Ovary (tissue), 10 donors: ENCODE measurements at places on chromosomes 16 and 17.

DNA sequence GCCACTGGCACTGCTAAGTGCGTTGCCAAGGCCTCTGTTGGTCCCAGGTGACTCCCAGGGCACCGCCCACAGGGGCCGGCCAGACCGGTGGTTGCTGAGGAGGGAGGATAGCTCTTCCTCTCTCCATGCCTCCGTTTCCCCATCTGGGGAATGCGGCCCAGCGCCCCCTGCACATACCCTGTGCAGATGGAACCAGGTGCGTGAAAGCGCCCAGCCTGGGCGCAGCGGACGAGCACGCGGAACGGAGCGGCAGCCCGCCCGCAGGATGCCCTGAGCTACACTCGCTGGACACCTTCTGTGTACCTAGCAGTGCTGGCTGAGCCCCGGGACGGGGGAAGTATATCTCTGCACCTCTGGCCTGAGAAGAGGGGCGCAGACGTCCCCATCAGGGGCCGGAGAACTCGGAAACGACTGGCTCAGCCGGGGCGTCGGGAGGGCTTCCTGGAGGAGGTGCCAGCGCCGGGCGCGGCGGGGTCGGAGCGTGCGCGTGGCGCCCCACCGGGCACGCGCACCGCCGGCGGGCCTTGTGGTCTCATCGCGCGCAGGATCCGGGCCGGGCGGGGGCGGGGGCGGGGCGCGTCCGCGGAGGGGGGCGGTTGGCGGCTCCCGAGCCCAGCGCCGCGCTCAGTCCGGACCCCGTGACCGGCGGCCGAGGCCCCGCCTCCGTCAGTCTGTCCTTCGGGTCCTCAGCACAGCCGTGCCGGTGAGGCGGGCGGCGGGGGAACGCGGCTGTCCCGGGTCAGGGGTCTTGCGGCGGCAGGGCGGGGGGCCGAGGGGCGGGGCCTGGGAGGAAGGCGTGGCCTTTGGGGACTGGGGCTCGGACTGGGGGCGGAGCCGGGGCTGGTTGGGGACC lies at the start of the genes CCDC78 and HAGHL:
CCDC78 (minus strand) TSS at position 6 of the 853 bp plus-strand sequence. CDS start 76 bp downstream, outside the sequence.
HAGHL (plus strand) TSS at position 669 of the 853 bp plus-strand sequence. CDS start 404 bp downstream, outside the sequence.
- peak; percentile 55 for DNase-seq

- DNase-seq: no peak
These were observed 154.2 kb downstream of the MRM1 start for GRCh38 chr17:36755586-36755985.

- DNase-seq: no peak
These were observed 14.6 kb downstream of the KCNJ16 start for GRCh38 chr17:70089513-70090148.

DNA sequence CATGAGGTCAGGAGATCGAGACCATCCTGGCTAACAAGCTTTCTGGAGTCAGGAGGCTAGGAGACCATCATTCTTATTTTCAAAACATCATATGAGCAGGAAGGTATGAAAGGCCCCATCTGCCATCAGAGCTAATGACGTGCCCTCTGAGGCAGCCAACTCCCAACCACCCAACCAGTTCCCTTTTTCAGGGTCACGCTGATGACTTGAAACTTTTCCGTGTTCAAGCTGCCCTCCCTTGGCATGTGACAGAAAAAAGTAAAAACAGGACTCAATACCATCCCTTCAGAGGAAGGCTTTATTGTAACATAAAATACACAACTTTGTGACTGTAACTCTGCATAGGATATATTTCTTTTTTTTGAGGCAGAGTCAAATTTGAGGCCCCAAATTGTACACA lies 4.6 kb upstream of the GHDC start:
- no peak for DNase-seq

- peak; percentile 92 for DNase-seq
These were observed 25.8 kb downstream of the ABR start for GRCh38 chr17:1153795-1154546.

DNA sequence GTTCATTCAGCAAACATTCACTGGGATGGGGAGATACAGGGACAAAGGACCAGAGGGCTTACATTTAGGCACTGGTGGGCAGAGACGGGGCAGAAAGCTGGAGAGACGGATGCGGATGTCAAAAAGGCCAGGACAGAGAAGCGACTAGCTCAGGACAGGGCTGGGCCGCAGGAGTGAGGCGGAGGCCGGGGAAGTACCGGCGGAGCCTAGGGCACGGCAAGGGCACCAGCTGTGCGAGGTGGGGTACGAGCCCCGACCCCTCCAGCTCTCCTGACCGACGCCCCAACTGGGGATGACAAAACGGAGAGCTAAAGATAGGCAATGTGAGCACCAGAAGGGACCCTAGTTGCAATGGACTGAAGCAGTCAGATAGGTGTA lies 3.9 kb upstream of the SGCA start:
- DNase-seq: no peak

GRCh38 chr17:31573047-31573446 lies 181.6 kb downstream of the RAB11FIP4 start:
- no peak for DNase-seq

DNA sequence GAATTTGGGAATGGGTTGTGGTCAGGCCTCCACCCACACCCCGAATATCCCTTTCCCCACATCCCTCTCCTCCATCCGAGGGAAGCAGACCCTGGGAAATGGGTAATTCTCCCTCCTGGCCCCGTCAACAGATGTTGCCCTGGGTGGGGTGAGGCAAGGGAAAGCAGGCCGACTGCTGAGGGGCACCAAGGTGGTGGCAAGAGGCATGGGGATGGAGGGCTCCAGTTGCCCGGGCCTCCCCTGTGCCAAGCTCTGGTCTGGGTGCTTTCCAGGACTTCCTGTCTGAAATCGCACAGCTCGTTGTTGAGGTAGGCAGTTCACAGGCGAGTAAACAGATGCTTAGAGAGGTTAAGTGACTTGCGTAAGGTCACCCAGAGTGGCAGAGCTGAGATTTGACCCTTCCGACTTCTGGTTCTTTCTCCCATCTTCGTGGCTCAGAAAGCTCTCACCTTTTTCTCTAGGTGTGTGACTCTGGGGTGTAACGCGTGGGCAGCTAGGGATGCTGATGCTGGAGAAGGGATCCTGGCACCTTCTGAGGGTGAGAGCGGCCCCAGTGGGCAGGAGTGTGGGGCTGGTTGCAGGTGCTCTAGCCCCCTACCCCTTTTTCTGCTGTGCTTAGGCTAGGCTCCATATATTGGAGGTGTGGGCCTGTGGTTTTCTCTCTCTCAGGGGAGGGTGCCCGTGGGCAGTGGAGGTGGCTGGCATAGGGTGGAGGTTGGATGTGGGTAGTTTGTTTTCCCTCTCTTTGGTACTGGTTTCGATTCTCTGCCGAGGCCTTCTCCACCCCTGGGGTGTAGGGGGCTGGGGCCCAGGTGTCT lies 17.2 kb downstream of the RARA start:
- DNase-seq: peak; percentile 41

DNA sequence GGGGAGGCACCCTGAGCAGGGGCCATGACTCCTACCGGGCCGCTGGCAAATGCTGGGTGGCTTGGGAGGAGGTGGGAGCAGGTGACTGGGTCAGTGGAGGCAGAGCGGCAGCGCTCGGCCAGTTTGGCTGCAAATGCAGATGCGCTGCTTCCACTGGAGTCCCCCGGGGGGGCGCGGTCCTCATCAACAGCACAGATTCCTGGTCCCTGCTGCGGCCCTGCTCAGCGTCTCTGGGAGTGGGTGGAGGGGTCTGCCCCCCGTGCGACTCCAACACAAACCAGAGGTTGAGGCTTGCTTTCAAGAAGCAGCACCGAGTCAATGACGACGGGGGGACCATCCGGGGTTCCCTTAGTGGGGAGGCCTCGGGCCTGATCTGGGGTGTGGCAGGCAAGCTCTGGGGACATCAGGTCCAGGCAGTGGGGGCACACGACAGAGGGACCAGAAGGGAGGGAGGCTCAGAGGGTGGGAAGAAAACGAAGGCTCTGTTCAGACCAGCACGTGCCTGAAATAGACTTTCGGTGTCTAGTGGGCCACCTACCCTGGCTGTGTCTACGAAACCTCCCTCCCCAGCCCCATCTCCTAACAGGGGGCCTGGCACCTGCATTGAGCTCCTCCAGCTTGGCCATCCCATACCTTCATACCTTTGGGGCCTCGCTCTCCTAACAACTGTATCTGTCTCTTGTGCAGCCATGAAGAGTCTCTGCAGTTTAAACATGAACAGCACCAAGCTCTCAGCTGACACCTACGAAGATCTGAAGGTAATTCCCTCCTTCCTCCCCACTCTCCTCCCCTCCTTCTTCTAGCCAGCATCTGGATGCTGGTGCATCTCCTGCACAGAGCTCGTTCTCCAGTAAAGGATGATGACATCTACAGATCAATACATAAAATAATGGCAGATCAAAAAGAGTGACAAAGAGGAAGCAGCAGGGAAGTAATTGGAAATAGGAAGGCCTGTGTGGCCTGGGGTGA lies 72.5 kb upstream of the PLCG2 start:
- no peak for DNase-seq

DNA sequence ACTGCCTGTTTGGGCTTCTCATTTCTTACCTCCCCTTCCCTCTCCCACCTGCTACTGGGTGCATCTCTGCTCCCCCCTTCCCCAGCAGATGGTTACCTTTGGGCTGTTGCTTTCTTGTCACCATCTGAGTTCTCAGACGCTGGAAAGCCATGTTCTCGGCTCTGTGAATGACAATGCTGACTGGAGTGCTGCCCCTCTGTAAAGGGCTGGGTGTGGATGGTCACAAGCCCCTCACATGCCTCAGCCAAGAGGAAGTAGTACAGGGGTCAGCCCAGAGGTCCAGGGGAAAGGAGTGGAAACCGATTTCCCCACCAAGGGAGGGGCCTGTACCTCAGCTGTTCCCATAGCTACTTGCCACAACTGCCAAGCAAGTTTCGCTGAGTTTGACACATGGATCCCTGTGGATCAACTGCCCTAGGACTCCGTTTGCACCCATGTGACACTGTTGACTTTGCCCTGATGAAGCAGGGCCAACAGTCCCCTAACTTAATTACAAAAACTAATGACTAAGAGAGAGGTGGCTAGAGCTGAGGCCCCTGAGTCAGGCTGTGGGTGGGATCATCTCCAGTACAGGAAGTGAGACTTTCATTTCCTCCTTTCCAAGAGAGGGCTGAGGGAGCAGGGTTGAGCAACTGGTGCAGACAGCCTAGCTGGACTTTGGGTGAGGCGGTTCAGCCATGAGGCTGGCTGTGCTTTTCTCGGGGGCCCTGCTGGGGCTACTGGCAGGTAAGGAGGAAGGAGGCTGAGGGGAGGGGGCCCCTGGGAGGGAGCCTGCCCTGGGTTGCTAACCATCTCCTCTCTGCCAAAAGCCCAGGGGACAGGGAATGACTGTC lies at the start of gene CD68:
CD68 (plus strand) TSS at position 638 of the 833 bp plus-strand sequence; CDS start at position 678, 40 bp downstream.
- DNase-seq: peak; percentile 71

GRCh38 chr16:87701078-87701460 lies 64.7 kb downstream of the KLHDC4 start:
- DNase-seq: no peak

DNA sequence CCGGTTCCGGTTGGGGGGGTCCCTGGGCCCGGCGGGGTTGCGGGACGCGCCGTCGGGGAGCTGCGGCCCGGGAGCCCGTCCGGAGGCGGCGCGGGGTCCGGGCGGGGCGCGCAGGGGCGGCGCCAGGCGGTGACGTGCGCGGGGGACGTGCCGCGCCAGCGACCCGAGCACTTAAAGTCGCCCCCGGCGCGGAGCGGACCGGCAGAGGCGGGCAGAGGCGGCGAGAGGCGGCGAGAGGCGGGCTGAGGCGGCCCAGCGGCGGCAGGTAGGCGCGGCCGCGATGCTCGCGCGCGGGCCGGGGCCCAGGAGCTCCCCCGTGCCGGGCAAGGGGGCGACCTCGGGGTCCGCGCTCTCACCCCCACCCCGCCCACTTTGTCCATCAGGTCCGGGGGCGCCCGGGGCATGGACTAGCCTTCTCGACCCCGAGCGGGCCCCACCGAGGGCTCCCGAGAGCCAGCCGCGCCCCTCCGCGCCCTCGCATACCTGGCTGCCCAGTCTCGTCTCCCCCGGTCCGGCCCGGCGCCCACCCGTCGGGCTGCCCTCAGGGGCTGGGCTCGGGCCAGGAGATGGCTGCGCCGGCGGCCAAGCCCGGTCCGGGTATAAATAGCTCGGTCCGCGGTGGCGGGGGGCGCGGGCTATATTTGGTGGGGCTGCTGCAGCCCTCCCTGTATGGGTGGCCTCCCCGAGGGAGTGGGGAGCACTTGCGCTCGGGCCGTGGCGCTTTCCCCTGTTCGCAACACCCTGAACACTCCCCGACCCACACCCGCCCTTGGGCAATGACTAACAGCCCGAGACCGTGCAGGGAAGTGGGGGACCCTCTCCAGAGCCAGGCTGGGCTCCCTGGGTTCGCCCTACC lies at the start of gene SLC16A3:
SLC16A3 (plus strand) TSS at position 201 of the 856 bp plus-strand sequence. CDS start 6,967 bp downstream, outside the sequence.
- no peak for DNase-seq

- no peak for DNase-seq
These were observed 7.8 kb downstream of the PSMD12 start for GRCh38 chr17:67358612-67359011.

GRCh38 chr16:74450236-74450635 lies 29.0 kb upstream of the CLEC18B start:
- DNase-seq: no peak

DNA sequence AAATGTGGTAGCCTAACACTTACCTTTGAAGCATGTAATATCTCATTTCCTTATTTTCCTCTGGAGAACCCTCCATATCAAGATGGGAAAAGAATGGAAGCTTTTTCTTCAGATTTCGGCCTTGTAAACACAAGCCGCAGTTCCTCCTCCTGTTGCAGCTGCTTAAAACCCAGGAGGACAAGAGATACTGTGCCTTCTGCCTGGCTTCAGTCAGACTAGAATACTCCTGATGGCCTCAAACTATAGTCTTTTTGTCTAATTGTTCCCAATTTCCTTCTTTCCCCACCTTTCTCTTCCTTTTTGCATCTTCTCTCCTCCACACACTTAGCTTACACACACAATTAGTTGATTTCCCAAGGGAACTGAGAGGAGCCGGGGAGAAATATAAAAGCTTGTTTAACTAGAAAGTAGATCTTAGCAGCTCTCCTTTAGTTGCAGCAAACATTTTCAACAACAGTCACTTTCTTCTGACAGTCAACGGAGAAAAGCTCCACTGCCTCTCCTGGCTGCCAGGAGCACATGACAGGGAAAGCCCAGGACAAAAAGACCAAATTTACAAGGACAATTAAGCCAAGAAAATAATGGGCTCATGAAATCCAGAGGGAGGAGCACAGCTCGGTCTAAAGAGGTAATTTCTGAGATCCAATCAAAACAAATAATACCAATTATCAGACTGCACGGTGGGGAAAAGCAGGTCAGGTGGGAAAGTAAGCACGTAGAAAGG lies 76.4 kb upstream of the C17orf78 start:
- DNase-seq: no peak

- no peak for DNase-seq
These were observed 124.0 kb downstream of the RGS9 start for GRCh38 chr17:65261152-65261551.

GRCh38 chr17:16439303-16439791 lies 24.0 kb downstream of the TRPV2 start:
- DNase-seq: no peak

DNA sequence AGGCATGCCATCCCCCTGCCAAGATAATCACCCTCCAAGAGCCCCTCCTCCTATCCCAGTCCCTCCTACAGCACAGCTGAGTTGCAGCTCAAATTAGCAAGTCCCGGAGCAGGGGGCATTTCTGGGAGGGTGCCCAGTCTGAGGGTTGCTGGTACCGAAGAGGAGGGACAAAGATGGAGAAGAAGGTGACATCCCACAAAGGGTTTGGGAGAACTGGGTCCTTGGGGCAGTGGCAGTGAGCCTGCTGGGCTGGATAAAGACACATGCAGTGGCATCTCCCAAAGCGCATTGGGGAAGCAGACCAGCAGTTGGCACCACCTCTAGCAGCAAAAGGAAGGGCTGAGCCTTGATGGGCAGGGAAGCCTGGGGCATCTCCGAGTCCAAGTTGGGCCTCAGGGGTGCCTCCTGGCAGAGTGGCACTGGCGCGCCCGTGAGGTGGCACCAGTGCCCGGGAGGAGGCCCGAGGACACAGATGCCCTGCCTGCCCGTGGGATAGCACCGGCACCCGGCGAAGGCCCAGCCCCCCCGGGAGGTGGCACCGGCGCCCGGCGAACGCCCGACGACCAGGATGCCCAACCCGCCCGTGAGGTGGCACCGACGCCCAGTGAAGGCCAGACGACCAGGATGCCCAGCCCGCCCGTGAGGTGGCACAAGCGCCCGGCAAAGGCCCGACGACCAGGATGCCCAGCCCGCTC lies 622 bp downstream of the TOM1L2 start:
- no peak for DNase-seq
